ENCODE measurements at places on chromosomes 1 and 21.

- no peak for DNase-seq
These were observed 218.7 kb downstream of the FMN2 start for GRCh38 chr1:240310226-240310925.

DNA sequence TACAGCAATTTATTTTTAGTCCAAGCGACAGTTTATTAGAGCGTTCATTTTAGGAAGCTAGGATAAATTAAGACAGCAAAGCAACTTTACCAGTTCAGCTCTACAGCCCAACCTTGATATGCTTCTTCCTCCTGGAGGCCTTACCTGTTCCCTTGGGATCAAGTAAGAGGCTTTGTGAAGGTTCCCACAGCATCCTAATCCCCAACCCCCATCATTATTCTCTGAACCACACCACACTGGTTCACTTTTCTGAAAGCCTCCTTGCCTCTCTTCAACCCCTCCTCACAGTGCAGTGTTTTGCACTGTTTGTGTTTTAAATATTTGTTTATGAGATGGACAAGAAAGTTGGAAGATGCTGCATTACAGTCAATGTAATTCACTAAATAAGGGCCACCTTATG lies 126.3 kb upstream of the CXADR start:
- DNase-seq = no peak

DNA sequence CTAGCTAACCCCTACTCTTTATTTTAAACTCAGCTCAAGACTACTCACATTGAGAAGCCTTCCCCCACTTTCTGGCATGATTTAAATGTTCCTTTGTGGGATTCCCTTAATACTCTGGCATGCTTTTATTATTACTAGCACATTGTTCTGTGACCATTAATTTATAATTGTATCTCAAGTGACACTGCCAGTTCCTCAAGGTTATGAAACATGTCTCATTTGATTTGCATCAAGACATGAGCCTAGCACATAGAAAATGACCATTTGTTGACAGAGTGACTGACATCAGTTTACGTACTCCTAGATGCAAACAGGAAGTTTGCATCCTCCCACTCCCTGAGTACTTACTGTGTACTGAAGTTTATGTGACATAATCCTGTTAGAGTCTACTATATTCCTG lies 15.2 kb downstream of the RGS4 start:
- DNase-seq = no peak

DNA sequence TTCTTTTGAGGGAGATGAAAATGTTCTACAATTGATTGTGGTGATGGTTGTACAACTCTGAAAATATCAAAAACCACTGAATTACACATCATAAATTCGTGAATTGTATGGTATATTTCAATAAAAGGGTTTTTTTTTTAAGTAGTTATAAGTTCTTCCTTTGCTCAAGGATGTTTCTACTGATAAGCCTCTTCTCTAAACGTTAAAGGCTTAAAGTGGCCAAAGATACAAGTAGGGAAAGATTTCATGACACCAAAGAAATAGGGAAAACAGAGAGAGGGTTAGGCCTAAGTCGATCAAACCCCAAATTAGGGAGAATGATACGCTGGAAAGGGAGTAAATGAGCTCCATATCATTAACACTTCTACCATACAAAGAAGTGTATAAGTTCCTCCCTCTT lies 4.1 kb downstream of the KDM5B start:
- DNase-seq = no peak

- DNase-seq = peak; percentile 72
These were observed at the start of gene PIK3C2B for GRCh38 chr1:204494281-204495077. Gene PIK3C2B (minus strand): TSS chr1:204494805. CDS start chr1:204469802, 25,003 bp downstream.

- DNase-seq = no peak
These were observed 55.5 kb upstream of the ZC3H11B start for GRCh38 chr1:219668446-219668845.

DNA sequence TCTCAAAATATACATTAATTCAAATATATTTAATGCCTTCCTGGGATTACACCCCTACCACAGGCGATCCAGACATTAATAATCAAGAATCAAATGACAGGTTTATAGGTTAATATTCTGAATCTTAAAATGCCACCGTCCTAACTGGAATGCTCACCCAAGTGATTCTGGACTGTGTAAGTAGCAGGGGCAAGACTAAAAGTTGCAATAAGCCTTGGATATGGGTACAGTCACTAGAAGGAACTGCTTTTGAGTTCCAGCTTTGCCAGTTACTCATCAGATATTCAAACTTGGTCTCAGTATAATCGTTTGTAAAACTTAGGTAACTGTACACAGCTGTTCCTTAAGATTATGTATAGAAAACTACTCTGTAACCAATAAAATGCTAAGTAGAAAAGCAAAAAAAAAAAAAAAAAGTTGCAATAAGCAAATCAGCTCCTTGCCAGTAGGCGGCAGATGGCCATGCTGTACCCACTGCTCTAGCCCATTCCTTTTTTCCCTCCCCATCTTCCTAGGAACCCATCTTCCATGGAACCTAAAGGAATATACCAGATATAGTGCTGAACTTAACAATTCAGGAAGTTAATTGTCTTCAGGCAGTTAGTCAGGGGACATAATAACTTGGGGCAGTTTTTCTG lies 10.5 kb downstream of the RO60 start:
- DNase-seq = no peak

GRCh38 chr1:46246548-46247435 lies 771 bp upstream of the RAD54L start:
- no peak for DNase-seq

- no peak for DNase-seq
These were observed 256.2 kb upstream of the PLXNA2 start for GRCh38 chr1:208500375-208500774.

DNA sequence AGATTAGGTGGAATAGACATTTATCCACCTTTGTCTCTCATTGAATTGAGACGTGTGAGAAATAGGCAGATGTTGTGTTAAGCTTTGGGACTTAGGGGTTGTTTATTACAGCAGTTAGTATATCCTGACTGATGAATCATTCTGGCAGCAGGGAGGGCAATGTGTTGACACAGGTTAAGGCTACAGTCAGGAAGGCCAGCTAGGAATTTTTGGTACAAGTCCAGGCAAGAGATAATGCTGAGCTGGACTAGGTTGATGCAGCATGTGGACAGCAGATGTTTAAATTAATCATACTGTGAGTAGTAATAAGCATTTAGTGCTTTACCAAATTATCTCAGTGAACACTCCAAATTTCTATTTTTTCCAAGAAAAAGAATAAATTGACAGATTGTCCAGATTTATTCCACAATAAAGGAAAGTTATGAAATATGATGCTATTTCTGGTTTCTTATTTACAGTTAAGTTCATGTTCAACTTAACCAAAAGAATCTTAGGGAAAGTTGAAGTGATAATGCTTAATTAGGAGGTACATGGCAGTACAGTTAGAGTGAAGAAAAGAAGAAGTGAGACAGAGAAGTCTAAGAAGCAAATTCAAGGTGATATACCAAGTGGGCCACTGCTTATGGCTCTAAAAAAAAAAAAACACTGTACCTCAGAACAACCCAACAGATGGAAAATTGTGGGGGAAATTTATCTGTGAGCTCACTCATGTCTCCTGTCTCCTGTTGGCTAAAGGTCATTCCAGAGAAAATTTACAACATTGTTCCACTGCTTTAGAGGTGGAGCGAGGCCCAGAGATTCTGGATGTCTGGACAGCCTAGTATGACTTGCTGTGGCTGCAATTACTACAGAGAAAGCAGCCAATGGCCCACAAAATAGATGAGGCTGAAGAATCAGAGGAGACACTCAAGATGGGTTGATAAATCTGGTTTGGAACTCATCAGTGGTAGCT lies 102.7 kb upstream of the C21orf91 start:
- peak; percentile 15 for DNase-seq

DNA sequence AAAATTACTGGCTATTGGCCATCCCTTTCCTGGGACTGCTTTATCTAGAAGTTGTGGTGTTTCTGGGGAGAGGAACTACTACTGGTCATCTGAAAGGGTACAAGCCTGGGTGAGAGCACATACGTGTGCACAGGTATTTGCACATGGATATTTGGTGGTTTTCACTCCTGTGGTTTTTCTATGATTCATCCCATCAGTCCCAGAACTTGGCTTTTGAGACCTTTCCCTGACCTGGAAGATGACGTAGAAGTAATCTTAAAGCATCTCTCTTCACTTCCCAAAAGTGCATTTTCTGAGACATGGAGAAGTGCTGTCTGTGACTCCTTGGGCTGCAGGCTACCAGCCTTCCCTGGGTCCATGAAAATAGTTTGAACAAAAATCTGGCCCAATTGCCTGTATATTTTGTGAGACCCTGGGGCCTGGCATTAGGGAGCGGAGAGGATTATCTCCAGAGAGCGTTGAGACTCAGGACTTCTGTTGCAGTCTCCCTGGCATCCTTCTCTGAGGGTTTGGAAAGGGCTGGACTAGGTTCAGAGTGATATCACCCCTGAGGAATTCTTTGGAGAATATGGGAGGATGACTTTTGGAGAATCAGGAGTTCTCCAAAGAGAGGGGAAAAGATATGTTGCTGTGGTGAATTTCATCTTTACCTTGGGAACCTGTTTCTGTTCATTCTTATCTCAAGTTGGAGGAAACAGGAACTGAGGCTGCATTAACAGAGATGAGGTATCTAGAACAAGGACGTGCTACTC lies 130.8 kb downstream of the NOS1AP start:
- DNase-seq = no peak

- no peak for DNase-seq
These were observed 10.5 kb upstream of the LAX1 start for GRCh38 chr1:203754455-203754864.

DNA sequence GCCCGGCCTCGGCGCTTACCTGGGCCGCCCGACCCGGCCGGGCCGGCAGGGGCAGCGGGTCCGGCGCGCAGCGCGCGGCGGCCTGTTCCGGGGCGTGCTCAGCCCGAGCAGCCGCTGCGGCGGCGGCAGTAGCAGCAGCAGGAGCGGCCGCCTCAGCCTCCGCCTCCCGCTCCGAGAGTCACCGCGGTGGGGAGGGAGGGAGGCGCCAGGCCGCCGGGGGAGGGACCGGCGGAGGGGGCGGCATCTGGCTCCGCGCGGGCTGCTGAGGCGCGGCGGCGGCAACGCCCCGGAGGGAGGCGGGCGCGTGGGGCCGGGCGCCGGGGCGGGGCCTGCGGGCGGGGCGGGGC lies at the start of gene CTNNBIP1:
TSS of gene CTNNBIP1 (minus strand) at position 194 of the 347 bp plus-strand sequence. CDS start 38,205 bp downstream, outside the sequence.
- no peak for DNase-seq

GRCh38 chr21:35438643-35439404 lies 389.7 kb upstream of the RUNX1 start:
- DNase-seq = no peak

- DNase-seq = no peak
These were observed 35.5 kb upstream of the IL20 start for GRCh38 chr1:206829875-206830274.

DNA sequence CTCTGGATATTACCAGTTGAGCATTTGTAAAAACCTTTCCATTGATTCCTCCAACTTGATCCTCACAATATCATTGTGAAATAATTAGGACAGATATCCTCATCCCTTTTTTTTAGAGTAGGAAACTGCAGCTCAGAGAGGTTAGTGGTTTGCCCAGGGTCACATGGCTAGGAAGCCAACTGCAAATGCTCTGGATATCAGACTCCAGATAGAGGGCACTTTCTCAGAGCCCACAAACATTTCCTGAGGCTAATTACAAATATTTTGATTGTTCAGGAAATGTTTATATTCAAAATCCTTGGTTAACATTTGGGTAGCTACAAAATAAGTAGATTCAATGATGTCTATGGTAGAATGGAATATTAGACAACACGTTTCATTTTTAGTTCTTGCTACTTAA lies 154.8 kb upstream of the DPYD start:
- no peak for DNase-seq
